Type B pancreatic cell (in vitro differentiated cells): ENCODE measurements at places on chromosomes 2 and 18. TPM values are rescaled to one million over a fixed set of nuclear protein-coding genes. Genes with fewer than 3 reads are reported as not detected.

SLC9A4 gene
- total RNA-seq = 3.1 and 7.9 TPM in 2 replicates

SAG gene
- total RNA-seq = 0.43 TPM in 1 of 2 replicates, not detected in the other

ZDBF2 gene
- 28.3 and 35.1 TPM in 2 replicates for total RNA-seq

SRD5A2 gene
- total RNA-seq = 0.26 TPM in 1 of 2 replicates, not detected in the other

HTR2B gene
- not detected in 2 replicates for total RNA-seq

EPB41L3 gene
- 58.1 and 65.9 TPM in 2 replicates for total RNA-seq

GRCh38 chr2:181394741-181395437 lies 62.3 kb upstream of the ITGA4 start:
- no peak for DNase-seq
- no peak overlapping the region for H3K4me3 ChIP-seq
- no peaks in the 10 kb centered on the region for H3K27me3 ChIP-seq
- peaks cover 35% of the 10 kb centered on the region for H3K4me1 ChIP-seq
- no peak overlapping the region for H3K27ac ChIP-seq
- no peaks in the 10 kb centered on the region for H3K36me3 ChIP-seq

DNA sequence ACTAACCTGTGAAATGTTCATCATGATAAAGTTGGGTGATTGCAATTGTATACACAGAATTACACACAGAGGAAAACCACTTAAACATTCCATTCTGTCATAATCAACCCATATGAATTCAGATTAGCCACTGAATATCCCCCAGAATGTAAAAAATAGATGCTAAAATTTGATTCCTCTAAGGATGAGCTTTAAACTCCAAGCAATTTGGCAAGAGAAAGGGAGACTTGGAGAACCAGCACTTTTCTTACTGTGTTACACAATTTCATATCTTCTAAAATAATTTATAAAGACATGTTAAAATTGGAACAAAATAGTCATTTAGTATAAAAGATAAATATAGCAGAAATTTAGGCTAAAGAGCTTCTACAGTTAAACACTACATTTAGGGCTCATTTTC lies 146.3 kb upstream of the LMAN1 start:
- no peak overlapping the region for H3K27ac ChIP-seq
- peaks cover 37% of the 10 kb centered on the region for H3K4me1 ChIP-seq
- no peak overlapping the region for H3K4me3 ChIP-seq

GRCh38 chr2:13714466-13714865 lies 918.1 kb upstream of the LRATD1 start:
- H3K27me3 ChIP-seq = no peaks in the 10 kb centered on the region
- no peaks in the 10 kb centered on the region for H3K4me1 ChIP-seq
- no peak for DNase-seq
- no peak overlapping the region for H3K27ac ChIP-seq
- H3K4me3 ChIP-seq = no peak overlapping the region
- H3K36me3 ChIP-seq = no peaks in the 10 kb centered on the region

GRCh38 chr18:35322486-35323458 lies 21.4 kb downstream of the ZNF24 start:
- no peak overlapping the region for H3K4me3 ChIP-seq
- H3K27ac ChIP-seq = peak overlapping the region; percentile 30
- DNase-seq = no peak
- H3K27me3 ChIP-seq = no peaks in the 10 kb centered on the region

DNA sequence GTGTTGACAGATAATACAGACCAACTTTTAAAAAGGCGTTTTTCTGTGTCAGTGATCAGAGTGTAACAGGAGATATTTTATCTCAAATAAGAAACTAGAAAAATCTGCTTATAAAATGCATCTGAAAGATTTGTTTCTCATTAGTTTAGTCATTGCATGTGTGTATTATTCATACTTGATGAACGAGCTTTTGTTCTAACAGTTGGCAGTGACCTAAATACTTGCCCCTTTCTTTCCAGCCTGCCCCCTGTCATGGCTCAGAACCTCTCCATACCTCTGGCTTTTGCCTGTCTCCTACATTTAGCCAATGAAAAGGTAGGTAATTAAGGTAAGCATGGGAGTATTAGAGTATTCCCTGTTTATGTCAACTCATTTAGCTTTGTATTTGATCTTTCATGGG lies 33.6 kb downstream of the NCAPH start:
- no peak overlapping the region for H3K4me3 ChIP-seq
- no peaks in the 10 kb centered on the region for H3K4me1 ChIP-seq
- no peaks in the 10 kb centered on the region for H3K27me3 ChIP-seq
- H3K27ac ChIP-seq = no peak overlapping the region
- DNase-seq = no peak

GRCh38 chr2:74142340-74142739 lies 5.4 kb downstream of the BOLA3 start:
- no peak overlapping the region for H3K27ac ChIP-seq
- H3K4me1 ChIP-seq = peaks cover 4% of the 10 kb centered on the region
- H3K36me3 ChIP-seq = peaks cover 5% of the 10 kb centered on the region
- no peak for DNase-seq

- no peak overlapping the region for H3K27ac ChIP-seq
- peaks cover 41% of the 10 kb centered on the region for H3K4me1 ChIP-seq
- H3K4me3 ChIP-seq = no peak overlapping the region
- H3K36me3 ChIP-seq = peaks cover 27% of the 10 kb centered on the region
These were observed 93.7 kb downstream of the KCTD1 start for GRCh38 chr18:26454616-26455015.

DNA sequence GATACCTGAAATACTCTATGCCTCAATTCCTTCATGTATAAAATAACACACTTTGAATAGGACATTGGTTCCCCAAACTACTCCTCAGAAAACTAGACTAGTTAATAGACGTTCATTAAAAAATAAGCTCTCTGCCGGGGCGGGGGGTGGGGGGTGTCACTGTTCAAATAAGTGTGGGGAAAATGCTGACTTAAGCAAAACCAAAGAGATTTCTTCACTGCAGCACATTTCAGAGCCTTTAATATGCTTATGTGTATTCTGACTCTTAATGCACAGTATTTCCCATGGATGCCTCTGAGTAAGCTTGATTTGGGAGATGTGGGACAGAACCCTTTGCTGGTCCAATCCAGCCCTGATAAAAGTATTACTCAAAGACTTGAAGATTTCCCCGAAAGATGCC lies 93.2 kb downstream of the LYPD6 start:
- H3K27ac ChIP-seq = peak overlapping the region; percentile 85
- H3K4me1 ChIP-seq = peaks cover 40% of the 10 kb centered on the region
- H3K27me3 ChIP-seq = no peaks in the 10 kb centered on the region

GRCh38 chr2:24839729-24840128 lies 46.5 kb downstream of the CENPO start:
- no peak overlapping the region for H3K4me3 ChIP-seq
- H3K27ac ChIP-seq = no peak overlapping the region
- no peaks in the 10 kb centered on the region for H3K27me3 ChIP-seq
- peaks cover 4% of the 10 kb centered on the region for H3K4me1 ChIP-seq
- no peak for DNase-seq
- peaks cover 11% of the 10 kb centered on the region for H3K36me3 ChIP-seq

GRCh38 chr2:60899230-60899891 lies 18.0 kb downstream of the REL start:
- no peak for DNase-seq
- H3K4me1 ChIP-seq = no peaks in the 10 kb centered on the region
- H3K27me3 ChIP-seq = no peaks in the 10 kb centered on the region
- no peak overlapping the region for H3K27ac ChIP-seq
- H3K4me3 ChIP-seq = no peak overlapping the region

DNA sequence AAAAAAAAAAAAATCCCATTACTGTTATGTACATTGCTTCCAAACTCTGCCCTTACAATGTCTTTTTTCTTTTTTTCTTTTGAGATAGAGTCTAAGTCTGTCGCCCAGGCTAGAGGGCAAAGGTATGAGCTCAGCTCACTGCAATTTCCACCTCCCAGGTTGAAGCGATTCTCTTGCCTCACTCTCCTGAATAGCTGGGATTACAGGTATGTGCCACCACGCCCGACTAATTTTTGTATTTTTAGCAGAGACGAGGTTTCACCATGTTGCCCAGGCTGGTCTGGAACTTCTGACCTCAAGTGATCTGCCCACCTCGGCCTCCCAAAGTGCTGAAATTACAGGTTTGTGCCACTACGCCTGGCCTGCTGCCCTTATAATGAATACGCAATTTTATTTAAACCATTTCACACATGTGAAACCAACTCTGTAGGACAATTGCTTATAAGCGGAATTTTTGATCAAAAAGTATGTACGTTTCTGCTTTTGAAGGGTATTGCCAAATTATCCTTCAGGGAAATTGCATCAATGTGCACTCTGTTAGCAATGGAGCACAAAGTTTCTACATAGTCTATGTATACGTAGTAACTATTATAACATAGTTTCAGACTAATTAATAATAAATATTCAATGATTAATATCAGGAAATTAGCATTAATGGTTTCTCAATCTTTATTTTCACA lies 55.7 kb upstream of the ACTR3 start:
- peak overlapping the region; percentile 87 for H3K27ac ChIP-seq
- no peak overlapping the region for H3K4me3 ChIP-seq
- H3K4me1 ChIP-seq = peaks cover 4% of the 10 kb centered on the region
- H3K27me3 ChIP-seq = no peaks in the 10 kb centered on the region

GRCh38 chr2:2750867-2751714 lies 420.0 kb upstream of the MYT1L start:
- H3K4me3 ChIP-seq = no peak overlapping the region
- no peaks in the 10 kb centered on the region for H3K4me1 ChIP-seq
- DNase-seq = no peak
- H3K27me3 ChIP-seq = no peaks in the 10 kb centered on the region

DNA sequence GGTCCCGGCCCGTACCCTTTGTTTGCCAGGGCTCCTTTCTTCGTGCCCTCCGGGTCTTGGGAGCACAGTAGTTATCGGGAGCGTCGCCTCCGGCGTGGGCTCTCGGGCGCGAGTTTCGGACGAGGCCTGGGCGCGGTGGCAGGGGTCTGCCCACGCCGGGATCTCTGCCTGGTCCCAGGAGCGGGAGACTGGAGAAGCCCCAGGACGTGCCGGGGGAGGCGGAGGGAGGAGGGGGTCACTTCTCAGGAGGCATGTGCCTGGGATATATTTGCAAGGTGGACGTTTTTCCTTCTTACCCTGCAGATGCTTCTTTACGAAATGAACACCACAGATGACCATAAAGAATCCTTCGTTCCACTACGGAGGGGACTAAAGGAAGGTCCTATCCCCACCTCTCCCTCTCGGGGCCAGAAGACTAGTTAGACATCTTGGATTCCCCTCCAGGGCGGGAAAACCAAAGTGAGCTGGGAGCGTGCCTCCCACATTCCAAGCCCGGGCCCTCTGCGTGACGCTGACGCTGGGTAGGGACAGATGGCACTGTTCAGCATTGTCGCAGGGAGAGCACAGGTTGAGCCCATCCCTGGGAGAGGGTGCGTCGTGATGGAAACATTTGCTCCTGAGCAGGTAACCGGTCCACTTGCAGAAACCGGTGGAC lies 483 bp upstream of the FHL2 start:
- peaks cover 23% of the 10 kb centered on the region for H3K4me1 ChIP-seq
- no peak for DNase-seq
- H3K36me3 ChIP-seq = peaks cover 11% of the 10 kb centered on the region
- peaks cover 7% of the 10 kb centered on the region for H3K27me3 ChIP-seq
- peak overlapping the region; percentile 81 for H3K27ac ChIP-seq

GRCh38 chr2:146874260-146874658 lies 970.6 kb upstream of the ACVR2A start:
- H3K27ac ChIP-seq = no peak overlapping the region
- DNase-seq = no peak
- H3K36me3 ChIP-seq = no peaks in the 10 kb centered on the region

DNA sequence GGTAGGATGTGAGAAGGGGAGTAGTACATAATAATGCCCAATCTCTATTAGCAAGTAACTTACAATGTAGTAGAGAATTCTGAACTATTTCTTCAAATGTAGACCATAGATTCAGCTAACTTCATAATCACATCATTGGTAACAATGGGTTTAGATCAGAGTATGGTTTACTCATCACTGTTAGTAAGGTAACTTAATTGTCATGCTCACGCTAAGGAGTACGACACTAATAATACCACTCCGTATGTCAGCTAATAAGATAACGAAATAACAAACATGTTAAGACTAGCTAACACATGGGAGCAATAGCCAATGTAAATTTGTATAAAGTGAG lies 56.4 kb upstream of the CCDC141 start:
- DNase-seq = no peak
- H3K4me3 ChIP-seq = no peak overlapping the region
- peaks cover 28% of the 10 kb centered on the region for H3K36me3 ChIP-seq
- H3K27ac ChIP-seq = peak overlapping the region; percentile 32

DNA sequence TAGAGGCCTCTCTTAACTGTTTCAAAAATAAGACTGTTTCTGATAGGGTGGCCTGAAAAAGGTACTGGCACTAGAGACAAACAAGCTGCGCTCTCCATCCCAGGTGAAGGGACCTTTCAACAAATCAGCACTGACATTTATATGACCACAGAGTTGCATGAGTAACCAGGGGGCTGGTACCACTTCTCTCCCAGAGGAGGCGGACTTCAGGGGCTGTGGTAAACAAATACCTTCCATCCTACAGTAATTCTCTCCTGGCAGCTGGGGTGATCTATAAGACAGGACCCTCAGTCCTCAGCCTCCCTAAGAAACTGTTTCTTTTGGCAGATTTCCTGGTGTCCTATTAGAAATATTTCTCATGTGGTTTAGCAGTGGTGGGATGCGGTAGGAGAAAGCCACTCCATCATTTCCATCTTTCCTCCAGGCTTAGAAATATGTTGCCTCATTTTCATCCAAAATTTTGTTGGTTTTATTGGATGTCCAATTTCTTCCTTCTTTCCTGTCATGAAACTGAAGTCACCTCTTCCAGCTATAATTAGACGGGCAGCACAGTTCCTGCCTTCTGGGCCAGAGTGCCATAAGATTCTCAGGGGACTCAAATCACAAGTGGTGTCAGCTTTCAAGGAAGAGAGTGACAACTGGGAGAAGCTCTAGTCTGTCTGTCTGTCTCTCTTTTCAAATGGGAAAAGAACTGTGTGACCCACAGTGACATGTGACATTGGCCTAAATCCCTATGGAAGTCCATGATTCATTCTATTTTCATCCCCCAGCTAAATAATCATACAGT lies 96.4 kb downstream of the CYRIA start:
- peaks cover 5% of the 10 kb centered on the region for H3K36me3 ChIP-seq
- no peaks in the 10 kb centered on the region for H3K27me3 ChIP-seq
- H3K27ac ChIP-seq = no peak overlapping the region
- H3K4me3 ChIP-seq = no peak overlapping the region
- no peak for DNase-seq
